ENCODE measurements at places on chromosomes 5 and 9.

GRCh38 chr9:76756941-76757673 lies 7.1 kb upstream of the PCA3 start:
- no peak for DNase-seq

DNA sequence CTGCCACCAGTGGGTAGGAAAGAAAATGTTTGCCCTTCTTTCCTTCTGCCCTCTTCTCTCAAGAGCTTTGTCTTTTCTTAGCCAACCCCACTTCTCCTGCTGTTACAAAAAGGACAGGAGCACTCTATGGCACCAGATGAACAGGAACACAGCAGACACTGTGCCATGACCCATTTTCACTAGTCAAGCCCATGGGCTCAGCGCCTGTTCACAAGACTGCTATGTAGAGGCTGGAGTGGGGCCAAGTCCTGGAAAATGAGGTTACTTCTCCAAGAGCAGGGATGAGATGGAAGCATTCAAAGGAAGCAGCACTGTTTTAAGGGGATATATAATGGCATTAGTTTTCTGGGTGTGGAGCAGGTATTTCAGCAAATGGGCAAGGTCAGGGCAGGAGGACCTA lies 46.8 kb upstream of the GRAMD2B start:
- DNase-seq = no peak

DNA sequence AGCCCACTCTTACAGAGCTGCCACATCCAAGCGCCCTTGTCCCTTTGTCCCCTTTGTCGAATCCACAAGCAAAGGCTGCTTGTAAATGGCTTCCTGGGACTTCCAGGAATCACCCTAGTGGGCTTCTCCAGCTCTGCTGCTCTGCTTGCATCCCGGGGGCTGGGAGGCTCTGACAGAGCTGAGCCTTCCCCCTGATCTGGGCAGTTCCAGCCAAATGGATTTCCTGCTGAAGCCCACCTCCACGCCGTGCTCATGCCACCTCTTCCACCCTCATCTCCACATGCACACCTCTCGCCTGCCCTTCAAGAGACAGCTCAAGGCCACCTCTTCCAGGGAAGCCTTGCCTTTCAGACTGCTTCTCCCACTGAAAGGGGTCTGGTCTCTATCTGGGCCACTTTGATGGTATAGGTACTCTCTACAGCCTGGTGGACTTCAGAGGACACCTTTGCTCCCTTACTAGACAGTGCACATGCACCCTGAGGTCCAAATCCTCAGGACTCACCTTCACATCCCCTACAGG lies 106.2 kb downstream of the LHFPL2 start:
- no peak for DNase-seq

DNA sequence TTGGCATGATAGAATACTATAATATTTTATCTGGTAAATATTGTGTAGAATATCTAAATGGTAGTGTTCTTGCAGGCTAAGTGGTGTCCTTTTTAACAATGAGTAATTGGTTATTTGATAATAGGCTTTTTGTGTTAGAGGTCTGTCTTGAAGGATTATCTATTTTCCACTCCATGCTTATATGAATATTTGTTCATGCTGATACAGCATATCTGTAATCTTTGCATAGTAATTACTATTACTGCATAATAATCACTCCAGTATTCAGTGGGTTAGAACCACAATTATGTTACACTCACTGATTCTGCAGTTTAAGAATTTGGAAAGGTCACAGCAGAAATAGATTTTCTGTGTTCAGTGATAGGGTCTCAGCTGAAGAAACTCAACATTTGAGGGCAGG lies 1229.9 kb downstream of the MAT2B start:
- no peak for DNase-seq

DNA sequence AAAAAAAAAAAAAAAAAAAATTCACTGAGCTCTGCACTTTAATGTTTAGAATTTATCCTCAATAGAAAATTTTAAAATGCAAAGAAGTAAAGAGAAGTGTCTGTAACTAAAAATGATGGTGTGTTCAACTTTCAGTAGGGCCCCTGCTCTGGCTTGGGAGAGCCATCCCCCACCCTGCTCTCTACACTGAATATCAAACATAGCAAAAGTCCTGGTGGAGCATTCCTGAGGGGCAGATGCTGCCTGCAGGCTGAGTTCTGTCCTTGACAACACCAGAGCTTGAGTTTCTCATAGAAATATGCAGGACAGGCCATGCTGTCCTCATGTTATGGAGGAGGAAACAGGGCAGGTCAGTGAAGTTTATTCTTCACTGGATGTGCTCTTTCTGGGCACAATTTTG lies 7.1 kb upstream of the SEMA4D start:
- no peak for DNase-seq

GRCh38 chr5:89181546-89181945 lies 298.6 kb upstream of the MEF2C start:
- DNase-seq = no peak

- no peak for DNase-seq
Measured at GRCh38 chr5:127101533-127101932, 28.2 kb upstream of the C5orf63 start.

GRCh38 chr5:134577022-134577795 lies 51.7 kb downstream of the JADE2 start:
- DNase-seq = no peak

DNA sequence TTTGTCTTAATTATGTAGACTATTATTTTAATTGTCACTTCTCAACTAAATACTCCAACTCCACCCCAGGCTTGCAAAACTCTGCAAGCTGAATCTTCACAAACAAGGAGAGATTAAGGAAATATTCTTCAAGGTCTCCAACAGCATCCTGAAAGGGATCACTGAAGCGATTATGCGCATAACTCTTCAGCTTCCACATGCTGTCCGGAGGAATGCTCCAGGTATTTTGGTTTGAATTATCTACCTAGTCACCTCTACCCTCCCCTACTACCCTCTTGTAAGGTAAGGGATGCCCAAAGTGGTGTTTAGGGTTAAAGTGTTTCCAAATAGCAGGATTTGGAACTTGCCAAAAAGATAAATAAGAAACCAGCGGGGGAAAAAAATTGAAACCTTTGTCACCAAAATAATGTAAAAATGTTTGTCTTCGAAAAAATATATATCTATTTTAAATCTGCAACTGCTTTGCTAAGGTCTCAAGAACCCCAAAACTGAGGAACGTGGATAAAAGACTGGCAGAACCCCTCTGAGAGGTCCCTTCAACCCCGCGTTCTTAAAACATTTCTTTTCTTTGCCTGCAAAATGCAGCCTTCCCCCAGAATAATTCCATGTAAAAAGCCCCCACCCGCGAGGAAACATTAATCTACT lies 11.6 kb downstream of the PTCH1 start:
- DNase-seq = no peak

GRCh38 chr5:150065346-150065745 lies 21.0 kb downstream of the CSF1R start:
- DNase-seq = no peak

Data from NCI-H1092 (cell line).